Osteocyte (in vitro differentiated cells): ENCODE measurements at places on chromosomes 13 and 19.

- no peak for DNase-seq
These were observed 51.1 kb downstream of the N4BP2L1 start for GRCh38 chr13:32376642-32377415.

GRCh38 chr13:33728271-33729037, 89.5 kb upstream of the RFC3 start:
- no peak for DNase-seq

DNA sequence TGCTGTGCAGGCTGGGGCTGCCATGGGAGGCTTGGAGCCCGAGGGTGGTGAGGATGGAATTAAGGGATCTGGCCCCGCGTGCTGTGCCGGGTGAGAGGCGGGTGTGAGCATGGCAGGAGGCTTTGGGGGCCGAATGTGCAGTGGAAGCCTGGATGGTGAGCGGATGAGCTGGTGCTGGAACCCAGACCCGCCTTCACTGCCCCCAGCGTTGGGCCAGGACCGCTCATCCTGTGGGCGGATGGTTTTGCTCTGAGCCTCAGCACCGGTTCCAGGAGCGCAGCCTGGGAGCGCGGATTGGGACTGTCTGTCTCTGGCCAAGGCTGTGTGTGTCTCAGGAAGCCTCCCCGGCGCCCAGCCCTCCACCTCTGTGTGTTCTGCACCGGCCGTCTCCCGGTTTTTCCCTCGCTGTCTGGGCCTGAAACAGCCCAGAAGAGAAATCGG, 16.7 kb downstream of the KDM4B start:
- no peak for DNase-seq

- no peak for DNase-seq
These were observed 6.3 kb downstream of the ZNF71 start for GRCh38 chr19:56601375-56601774.

DNA sequence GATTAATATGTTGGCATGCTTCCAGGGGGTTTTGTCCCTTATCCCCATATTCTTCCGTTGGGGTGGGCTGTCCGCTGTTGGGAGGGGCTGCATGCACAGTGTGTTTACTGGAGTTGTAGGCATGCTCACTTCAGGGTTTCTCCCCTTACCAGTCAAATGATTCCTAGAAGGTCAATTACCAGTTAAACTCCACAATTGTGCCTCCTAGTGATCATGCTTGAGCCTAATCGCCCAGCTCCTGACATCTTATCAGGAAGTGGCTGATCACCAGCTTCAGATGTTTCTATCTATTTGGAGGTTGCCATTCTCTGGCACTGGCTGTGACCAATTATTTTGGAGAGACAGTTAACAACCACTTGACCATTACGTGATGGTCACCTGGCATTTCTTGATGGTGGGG, 1090.0 kb downstream of the SLITRK5 start:
- no peak for DNase-seq

DNA sequence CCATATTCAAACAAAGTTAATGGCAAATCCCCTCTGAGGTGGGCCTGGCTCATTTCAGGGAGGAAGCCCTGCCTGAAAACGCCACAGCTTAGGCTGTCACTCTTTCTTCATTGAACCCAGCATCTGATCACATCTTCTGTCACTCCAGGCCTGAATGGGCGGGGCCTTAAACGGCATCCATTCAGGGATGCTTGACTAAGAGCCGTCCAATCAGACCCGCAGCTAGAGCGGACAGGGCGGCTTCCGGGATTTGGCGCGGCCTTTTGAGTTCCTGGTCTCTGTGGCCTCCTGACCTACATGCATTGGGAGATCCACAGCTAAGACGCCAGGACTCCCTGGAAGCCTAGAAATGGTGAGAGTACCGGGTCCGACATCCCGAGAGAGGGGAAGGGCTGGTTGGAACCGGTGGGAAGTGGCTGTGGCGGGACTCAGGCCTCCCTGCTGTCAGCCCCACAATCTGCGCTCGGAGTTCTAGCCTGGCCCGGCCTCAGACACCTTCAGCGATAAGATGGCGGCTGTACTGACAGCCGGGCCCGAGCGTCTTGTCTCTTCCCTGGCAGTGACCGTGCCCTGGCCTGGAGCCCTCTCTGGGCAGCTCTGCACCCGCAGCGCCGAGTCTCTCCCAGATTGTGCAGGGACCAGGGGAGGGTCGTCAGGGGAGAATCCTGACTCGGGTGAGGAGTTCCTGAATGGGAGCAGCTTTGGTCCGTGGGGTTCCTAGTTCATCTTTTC, at the start of gene ZNF723:
TSS of gene ZNF723 (plus strand) at position 261 of the 732 bp plus-strand sequence. CDS start at position 350, 89 bp downstream.
- peak; percentile 82 for DNase-seq
